ENCODE measurements at places on chromosomes 4 and X.
A peak's percentile ranks its signal among the peaks of the same experiment; 100 is the strongest.

GRCh38 chrX:1420371-1420770 lies 28.5 kb upstream of the SLC25A6 start:
- DNase-seq, result no peak

GRCh38 chr4:169009286-169010124 lies 550 bp downstream of the CBR4 start:
- no peak for DNase-seq

- DNase-seq, result no peak
Measured at GRCh38 chr4:78880874-78881492, 58.3 kb downstream of the PAQR3 start.

- no peak for DNase-seq
Measured at GRCh38 chrX:100911731-100912130, 17.0 kb downstream of the XKRX start.

DNA sequence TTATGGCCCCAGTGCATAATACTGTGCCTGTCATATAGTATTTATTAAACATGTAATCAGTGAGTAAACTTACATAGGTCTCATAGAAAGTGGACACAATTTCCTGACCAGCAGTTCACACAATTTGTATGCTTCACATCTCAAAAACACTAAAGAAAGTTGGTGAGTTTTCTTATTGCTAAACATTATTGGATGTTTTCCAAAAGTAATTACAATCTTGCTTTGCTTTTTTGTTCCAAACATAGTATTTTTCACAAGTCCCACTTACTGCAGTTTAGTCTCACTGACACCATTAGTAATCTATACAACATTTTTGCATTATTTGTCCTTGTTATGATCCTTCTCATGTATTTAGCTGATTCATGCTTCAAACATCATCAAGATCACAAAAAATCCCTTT lies 132.5 kb downstream of the TBCK start:
- no peak for DNase-seq

- DNase-seq, result no peak
Measured at GRCh38 chr4:79227860-79228259, 98.0 kb downstream of the NAA11 start.

DNA sequence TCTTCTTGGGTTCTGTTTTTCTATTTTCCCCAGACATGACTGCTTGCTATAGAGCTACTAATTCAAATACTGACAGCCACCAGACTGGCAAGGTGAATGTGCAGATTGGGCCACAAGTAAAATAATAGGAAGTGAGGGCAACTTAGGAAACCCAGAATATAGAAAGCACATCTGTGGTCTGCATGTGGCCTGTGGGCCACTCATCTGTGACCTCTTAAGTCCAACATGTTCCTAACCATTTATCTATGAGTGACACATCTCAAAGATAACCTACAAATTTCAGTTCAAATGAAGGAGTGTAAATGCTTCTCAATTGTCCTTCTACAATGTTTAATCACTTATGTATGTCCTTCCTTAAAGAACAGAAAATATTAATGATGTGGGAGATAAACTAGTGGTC lies 128.9 kb downstream of the REELD1 start:
- peak; percentile 30 for DNase-seq

DNA sequence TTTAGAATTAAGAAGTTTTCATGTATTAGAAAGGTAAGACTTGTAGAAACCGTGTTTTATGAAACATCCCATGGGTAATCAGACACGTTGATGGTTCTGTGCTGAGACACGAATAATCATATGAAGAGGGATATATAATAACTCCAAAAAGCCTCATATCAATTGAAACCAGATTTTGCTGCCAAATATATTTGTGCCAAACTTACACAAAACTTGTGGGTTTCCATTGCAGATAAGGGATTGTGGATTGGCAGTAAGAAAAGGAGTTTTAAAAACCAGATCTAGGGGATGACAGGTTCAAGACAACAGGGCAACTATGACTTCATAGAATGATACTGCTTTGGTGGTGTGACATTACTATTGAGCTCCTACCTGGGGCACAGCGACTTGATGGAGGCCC lies 616.1 kb downstream of the BCOR start:
- DNase-seq, result no peak

GRCh38 chrX:154436983-154437752 lies at the start of gene GDI1:
TSS of gene GDI1 (plus strand) at chrX:154437154. CDS start at chrX:154437255, 101 bp downstream.
- no peak for DNase-seq

GRCh38 chr4:172688534-172688933 lies 480.1 kb upstream of the GALNT7 start:
- DNase-seq, result no peak

DNA sequence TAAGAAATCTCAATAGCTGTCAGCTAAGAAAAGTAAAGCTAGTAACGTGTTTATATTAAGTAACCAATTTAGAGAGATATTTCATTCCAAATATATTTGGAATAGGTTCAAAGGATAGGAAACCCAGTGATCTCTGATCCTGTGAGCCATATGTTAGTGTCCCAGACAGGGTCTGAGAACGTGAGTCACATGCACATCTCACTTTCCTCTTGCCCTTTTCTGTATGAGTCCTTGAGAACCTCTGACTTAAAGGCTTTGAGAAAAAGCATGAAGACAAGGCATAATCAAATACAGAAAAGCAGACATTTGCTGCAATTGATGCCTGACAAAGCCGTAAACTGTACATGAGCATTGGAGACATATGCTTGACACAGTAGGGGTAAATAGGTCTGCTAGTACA lies 655.1 kb upstream of the ADGRL3 start:
- DNase-seq, result no peak

DNA sequence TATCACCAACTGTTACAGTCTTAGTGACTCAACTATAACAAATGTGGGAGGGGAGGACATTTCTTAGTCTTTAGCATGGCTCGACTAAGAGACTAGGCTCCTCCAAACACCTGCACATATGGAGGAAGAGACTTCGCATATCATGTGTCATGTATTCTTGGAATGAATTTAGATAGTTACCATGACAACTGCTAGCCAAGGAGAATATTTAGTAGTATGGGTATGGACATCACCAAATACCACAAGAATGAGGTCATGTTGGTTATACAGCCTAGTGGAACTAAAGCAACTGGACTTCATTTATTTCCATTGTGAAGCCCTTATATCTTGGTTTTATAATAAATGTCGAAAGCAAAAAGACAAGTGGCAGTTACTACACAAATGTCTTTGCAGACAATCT lies 512.3 kb downstream of the CFAP47 start:
- no peak for DNase-seq

DNA sequence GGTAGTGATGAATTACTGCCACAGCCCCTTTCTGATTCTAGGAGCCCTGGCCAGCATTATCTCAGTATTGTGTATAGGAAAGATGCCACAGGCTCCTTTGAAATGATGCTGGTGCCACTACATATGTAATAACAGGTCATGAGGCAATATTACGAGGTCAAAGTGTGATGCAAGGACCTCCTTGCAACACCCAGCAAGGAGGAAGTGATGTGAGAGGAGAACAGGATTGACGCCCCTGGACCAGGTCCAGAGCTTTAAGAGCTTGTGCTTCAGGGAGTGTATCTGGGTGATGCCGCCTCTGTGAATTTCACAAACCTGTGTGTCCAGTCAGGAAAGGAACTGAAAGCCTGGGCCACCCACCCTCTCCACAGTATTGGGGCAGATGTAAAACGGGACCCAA lies 261.8 kb downstream of the MID1IP1 start:
- no peak for DNase-seq

DNA sequence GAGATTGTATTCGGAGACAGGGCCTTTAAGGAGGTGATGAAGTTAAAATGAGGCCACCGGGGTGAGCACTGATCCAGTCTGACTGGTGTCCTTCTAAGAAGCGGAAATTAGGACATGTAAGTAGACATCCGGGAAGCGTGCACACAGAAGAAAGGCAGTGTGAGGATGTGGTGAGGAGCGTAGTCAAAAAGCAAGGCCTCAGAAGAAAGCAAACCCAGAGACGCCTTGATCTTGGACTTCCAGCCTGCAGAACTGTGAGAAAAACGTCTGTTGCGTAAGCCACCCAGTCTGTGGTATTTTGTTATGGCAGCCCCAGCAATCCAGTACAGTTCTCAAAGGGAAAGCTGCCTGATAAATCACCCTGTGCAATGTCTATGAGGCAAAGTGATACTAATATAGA lies 153.5 kb downstream of the KCNIP4 start:
- DNase-seq, result no peak

- no peak for DNase-seq
Measured at GRCh38 chr4:90540536-90540935, 413.3 kb downstream of the CCSER1 start.

DNA sequence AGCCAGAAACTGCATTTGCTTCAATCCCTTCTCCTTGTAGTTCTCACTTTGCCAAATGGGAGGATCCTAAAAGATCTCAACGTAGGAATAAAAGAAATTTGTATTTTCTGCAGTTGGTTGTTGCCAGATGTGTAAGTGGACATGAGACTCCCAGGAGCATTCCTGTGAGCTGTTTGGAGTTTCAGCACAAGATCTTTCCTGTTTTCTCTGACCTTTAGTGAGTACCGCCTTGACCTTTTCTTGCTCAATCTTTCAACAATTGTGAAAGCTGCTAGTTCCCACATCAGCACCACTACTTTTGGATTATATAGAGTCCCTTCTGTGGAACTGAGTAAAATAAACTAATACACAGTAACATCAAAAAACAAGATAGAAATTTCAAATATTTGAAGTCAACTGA lies 683.8 kb upstream of the PABPC4L start:
- no peak for DNase-seq

- no peak for DNase-seq
Measured at GRCh38 chr4:129218897-129219296, 122.9 kb downstream of the C4orf33 start.

DNA sequence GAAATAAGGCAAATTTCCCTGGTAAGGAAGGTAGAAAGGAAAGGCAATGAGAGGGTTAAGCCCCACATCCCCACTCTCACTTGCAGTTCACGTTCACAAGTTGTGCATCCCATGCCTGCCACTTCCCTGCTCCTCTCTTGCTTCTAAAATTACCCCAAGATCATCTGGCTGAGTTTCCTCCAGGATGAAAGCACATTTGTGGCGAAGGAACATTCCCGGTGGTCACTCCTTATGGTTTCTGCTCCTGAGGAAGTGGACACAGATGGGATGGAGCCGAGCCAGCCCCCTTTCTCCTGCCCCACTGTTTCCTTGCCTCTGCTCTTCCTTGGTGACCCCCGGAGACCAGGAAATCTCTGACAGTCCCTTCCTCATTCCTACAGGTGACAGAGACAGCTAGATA lies 37.5 kb downstream of the SPINK2 start:
- no peak for DNase-seq

DNA sequence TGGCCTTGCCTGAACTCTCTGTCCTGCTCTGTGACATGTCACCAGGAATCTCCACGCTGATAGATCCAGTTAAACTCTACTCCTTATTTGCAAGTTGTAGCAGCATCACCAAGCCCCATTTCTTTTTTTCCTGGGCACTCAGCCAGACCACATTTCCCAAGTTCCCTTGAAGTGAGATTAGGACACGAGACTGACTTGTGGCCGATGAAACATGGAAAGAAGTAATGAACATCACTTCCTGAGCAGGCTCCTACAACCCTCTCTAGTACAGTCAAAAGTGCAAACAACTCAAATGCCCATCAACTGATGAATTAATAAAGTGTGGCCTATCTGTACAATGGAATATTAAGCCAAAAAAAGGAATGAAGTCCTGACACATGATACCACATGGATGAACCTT lies 74.6 kb downstream of the MAP3K15 start:
- no peak for DNase-seq

- DNase-seq, result no peak
Measured at GRCh38 chrX:134670134-134670924, 12.1 kb upstream of the PLAC1 start.

DNA sequence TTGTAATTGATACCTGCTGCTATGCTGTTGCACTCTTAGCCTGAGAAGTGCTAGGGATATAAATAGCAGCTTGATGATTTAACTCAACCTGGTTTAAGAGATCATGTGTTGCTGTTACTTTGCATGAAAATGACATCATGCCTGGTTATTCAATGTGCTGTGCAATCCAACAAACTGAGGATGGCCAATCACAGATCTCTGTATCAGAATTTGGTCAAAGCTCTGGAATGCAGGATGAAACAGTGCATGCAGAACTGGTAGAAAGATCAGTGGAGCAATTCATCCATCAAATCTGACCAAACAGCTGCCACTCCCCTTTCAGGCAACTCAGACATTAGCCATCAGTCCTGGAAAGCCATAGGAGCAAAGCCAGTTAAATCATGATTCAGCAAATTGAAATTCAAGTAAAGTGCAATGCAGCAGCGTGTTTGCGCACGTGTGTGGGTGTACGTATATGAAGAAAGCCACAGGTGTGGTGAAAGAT lies 160.3 kb upstream of the RASGEF1B start:
- DNase-seq, result no peak

DNA sequence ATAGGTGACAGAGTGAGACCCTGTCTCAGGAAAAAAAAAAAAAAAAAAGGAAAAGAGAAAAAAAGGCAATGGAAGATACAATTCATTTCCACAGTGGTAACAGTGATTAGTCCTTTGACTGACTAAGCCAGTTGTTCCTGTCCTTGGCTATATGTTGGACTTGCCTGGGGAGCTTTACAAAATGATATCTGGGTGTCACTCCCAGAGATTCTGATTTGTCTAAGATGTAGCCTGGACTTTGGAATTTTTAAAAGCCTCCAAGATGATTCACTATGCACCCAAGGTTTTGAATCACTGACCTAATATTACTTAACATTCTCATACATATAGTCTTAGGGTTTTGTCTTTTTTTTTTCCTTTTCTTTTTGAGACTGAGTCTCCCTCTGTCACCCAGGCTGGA lies 16.9 kb downstream of the HELQ start:
- no peak for DNase-seq

- no peak for DNase-seq
Measured at GRCh38 chr4:138871555-138871875, 144.1 kb upstream of the NOCT start.

- no peak for DNase-seq
Measured at GRCh38 chr4:64465263-64465662, 56.0 kb upstream of the TECRL start.

GRCh38 chrX:132480581-132481203 lies 8.1 kb downstream of the MBNL3 start:
- DNase-seq, result no peak

- no peak for DNase-seq
Measured at GRCh38 chr4:187547316-187547715, 448.3 kb upstream of the ZFP42 start.

- DNase-seq, result no peak
Measured at GRCh38 chr4:107391630-107392028, 328.4 kb downstream of the PAPSS1 start.

GRCh38 chr4:52573551-52573950 lies 85.5 kb downstream of the USP46 start:
- no peak for DNase-seq

DNA sequence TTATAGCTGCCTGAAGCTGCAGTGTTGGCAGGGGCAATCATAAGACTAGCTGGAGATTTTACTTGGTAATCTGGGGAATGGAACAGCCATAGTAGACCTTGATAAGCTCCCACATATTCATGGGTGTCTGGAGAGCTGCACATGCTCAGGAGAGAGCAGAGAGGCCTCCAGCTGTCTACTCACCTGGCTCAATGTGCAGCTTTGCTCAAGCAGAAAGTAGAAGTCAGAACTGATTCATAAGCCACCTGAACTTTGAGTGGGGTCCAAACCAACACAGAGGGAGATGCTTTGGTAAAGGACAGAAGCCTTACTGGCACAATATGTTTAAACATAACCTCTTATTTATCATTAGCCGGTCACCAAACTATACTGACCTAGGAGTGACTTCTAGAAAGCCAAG lies 54.4 kb downstream of the KDM6A start:
- no peak for DNase-seq

Data from GM12864 (cell line).